NCI-H1417 (cell line): ENCODE measurements at places on chromosomes 11 and 22.
A peak's percentile ranks its signal among the peaks of the same experiment; 100 is the strongest.

- DNase-seq = no peak
Measured at GRCh38 chr11:69874984-69875624, 55.9 kb upstream of the FGF3 start.

DNA sequence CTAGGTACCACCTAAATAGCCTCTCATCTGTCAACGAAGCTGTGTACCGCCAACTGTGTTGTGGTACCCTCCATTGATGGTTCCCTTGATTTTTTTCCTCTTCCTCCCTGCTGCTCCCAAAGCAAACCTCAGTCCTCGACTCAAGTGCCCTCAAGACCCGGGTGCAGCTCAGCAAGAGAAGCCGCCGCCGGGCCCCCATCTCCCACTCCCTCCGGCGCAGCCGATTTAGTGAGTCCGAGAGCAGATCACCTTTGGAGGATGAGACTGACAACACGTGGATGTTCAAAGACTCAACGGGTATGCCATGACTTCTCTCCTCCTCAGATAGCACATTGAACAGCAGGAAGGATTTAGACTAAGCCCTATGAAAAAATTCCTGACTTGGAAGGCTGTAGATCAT is 22.4 kb upstream of the CRYBB3 start:
- DNase-seq = no peak

DNA sequence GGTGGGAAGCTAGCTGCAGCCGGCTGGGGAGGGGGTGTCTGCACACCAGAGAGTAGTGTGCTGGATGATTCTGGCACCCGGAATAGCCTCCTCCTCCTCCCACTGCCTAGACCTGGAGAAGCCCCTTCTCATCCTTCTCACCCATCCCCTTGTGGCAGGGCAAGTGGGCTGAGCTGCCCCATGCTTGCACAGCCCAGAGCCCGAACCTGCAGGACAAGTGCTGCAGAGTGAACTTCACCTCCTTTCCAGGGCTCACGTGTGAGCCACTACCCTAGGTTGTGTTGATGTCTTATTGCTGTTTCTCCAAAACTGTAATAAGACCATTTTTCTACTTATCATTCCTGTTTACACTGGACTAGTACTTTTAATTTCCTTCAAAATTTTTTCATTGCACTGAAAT is 56.1 kb upstream of the GLYATL1B start:
- DNase-seq = no peak

GRCh38 chr11:64694026-64694755 is 28.8 kb downstream of the NRXN2 start:
- DNase-seq = no peak

GRCh38 chr11:99513368-99513767 is 492.6 kb downstream of the CNTN5 start:
- no peak for DNase-seq

DNA sequence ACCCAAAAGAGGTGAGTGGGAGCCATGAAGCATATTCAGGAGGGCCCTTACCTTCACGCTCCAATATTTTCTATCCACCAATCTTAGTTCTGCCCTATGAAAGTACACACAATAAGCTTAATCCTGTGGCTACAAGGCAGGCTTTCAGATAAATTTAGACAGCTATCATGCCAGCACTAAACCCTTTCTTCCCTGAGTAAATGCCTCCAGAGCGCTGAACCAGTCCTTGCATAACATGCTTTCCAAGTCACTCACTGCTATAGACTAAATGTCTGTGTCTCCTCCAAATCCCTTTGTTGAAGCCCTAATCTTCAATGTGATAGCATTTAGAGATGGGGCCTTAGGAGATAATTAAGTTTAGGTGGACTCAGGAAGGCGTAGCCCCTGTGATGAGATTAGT is 50.3 kb upstream of the FIBIN start:
- no peak for DNase-seq

GRCh38 chr11:62791501-62792201 is at the start of gene TMEM223:
TMEM223 (minus strand) TSS chr11:62792006; CDS start chr11:62791994, 12 bp downstream.
- DNase-seq = peak; percentile 85

GRCh38 chr22:49767355-49768062 is 60.2 kb downstream of the BRD1 start:
- DNase-seq = no peak

GRCh38 chr22:31400023-31400397 is 606 bp downstream of the DRG1 start:
- no peak for DNase-seq

GRCh38 chr22:44024288-44024921 is at the start of gene PARVB:
PARVB (plus strand) TSS chr22:44024302; CDS start chr22:44024340, 38 bp downstream.
- peak; percentile 50 for DNase-seq

GRCh38 chr11:65085446-65085845 is 1.4 kb downstream of the ZFPL1 start:
- DNase-seq = no peak

DNA sequence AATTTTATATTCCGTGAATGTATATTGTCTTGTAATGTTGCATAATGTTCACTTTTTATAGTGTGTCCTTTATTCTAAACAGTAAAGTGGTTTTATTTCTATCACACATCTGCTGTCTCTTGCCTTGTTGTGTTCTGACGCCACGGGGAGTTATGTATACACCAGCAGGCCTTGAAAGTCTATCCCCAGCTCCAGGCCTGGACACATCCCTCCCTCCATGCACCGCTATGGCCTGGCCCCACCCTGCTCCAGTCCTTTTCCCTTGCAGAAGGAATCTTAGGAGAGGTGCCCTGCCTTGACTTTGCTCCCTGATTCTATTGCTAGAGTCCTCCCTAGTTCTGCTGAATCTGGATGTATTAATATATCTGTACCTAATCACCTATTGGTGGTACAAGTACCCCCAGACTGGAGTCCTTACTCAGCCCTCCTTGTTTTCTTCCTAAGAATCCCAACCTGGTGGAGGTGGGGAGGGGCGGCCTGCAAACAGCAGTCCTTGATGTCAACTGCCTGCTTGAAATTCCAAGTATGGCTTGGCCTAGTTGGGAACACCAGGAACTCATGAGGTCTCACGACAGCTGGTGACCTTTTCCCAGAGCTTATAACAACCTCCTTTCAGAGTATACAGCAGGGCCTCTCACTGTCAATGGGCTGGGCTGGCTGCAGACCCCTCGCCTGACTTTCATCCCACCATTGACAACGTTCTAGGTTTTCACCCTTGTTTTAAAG is 61.6 kb downstream of the TIMP3 start:
- no peak for DNase-seq

DNA sequence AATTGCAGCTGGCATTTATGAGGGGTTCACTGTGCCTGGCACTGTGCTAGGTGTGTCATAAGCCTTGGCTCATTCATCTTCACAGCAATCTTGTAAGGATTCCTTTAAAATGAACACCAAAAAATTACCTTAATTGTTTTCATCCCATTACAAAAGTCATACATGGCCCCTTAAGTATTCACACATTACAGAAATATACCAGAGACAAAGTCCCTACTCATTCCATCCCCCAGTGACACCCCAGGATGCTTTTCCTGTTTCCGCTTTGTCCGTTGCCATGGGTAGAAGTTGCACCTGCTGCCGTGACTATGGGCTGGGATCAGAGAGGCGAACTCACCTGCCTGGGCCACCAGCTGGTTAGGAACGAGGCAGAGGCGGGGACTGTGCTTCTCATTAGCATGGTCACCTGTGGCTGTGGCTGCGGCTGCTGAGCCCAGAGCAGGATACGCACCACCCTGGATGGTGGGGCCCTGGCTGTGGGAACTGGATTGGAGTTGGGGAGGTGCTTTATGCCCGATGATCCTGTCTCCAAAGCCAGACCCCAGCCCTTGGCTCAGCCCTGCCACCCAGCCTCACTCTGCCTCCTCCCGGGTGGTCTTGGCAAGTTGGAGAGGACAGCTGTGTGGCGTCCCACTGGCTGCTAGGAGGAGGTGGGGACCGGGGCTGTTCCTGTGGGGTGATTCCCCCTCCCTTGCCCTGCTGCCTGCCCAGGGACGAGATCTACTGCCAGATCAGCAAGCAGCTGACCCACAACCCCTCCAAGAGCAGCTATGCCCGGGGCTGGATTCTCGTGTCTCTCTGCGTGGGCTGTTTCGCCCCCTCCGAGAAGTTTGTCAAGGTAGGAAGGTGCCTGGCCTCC is 60.8 kb downstream of the MYO7A start:
- DNase-seq = peak; percentile 42

GRCh38 chr11:128667873-128668272 is 26.0 kb upstream of the FLI1 start:
- DNase-seq = no peak

DNA sequence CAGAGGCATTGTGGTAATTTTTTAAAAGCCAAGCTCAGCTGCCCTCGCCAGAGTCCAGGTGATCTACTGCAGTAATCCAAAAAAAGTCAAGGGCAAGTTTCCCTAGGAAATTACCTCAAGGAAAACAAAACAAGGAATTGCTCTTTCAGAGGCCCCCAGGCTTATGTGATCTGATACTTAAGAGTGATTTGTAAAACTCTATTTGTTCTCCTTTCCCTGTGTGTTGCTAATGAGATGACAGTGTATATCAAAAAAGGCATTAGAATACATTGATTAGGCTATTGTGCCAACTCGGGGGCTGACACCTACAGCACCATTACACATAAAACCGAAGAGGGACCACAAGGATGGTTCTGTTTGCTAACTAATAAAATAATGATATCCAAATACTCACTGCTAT is 44.5 kb upstream of the CHRM4 start:
- DNase-seq = no peak

GRCh38 chr22:40000171-40000570 is 5.4 kb downstream of the FAM83F start:
- no peak for DNase-seq

DNA sequence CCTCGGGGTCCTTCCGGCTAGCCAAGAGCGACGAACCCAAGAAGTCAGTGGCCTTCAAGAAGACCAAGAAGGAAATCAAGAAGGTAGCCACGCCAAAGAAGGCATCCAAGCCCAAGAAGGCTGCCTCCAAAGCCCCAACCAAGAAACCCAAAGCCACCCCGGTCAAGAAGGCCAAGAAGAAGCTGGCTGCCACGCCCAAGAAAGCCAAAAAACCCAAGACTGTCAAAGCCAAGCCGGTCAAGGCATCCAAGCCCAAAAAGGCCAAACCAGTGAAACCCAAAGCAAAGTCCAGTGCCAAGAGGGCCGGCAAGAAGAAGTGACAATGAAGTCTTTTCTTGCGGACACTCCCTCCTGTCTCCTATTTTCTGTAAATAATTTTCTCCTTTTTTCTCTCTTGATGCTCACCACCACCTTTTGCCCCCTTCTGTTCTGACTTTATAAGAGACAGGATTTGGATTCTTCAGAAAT is 1.9 kb upstream of the GCAT start:
- no peak for DNase-seq
